ENCODE measurements at places on chromosomes 7 and 10.

DNA sequence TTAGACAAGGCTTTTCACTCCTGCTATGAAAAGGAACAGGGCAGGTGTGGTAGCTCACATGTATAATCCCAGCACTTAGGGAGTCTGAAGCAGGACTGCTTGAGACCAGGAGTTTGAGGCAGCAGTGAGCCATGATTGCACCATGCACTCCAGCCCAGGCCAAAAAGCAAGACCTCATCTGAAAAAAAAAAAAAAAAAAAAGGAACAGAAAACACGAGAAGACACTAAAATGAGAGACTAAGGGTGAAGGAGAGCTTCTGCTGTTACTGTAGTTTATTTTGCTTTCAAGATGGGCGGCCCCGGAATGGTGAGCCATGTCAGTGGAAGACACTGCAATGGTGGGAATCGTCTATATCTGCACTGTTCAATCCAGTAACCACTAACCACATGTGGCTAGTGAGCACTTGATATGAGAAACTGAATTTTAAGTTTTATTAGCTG, 9.9 kb downstream of the PIP4K2A start:
- no peak for DNase-seq

DNA sequence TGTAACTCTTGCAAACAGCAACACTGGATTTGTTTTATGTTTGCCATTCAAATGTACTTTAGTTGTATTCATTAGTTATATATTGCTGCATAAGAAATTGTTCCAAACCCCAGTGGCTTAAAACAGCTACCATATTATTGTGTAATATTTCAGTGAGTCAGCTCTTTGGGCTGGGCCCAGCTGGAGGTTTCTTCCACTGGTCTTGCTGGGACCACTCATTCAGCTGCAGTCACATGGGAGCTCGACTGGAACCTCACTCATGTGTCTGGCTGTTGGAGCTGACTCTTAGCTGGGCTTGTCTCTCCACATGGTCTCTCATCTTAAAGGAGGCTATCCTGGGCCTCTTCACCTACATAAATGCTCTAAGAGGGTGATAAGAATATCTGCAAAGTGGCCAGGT, 23.2 kb upstream of the PIP4K2A start:
- DNase-seq, result no peak

- DNase-seq, result no peak
Measured at GRCh38 chr7:45174328-45174610, 16.7 kb downstream of the RAMP3 start.

- DNase-seq, result no peak
Measured at GRCh38 chr10:58698777-58699356, 186.2 kb downstream of the BICC1 start.

DNA sequence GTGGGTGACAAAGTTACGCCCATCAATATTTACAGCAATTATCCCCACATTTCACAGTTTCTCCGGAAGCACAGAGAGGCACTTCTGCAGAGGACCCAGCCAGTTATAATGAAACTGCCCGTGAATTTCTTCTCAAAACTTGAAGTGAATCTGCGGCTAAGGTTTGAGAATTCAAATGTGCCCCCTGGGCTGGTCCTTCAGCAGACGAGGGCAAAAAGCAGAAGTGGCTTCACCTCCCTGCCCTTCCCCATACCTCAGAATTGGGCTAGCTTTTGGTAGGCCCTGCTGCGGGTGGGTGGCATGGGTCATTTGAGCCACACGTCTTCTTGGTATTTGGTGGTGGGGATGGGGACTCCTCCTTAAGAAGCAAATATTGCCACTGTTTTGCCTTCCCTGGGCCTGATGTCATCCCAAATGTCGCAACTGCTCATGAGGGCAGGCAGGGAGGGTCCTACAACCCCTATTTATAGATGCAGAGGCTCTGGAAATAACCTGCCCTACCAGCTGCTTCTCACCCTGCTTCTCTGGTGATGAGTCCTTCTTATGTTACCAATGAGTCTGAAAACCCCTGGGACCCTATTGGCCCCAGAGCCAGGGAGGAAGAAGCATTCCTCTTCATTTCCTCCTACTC, 16.6 kb upstream of the WDFY4 start:
- no peak for DNase-seq

DNA sequence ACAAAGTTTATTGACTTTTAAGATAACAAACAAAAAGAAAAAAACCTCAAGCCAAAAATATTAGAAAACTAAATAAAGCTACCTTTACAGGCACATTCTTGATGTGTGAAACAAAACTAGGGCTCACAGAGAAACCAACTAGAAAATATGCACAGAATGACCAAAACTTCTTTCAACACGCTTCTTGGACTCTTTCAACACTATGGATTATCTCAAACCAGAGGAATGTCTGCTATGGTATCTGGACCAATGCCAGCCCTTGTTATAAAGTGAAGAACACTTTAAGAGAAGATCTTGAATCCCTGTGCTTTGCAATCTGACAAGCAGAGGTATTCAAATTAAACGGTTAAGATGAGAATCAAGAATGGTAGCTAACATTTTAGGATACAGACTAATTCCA, 76.6 kb downstream of the DNAJC1 start:
- peak; percentile 58 for DNase-seq

DNA sequence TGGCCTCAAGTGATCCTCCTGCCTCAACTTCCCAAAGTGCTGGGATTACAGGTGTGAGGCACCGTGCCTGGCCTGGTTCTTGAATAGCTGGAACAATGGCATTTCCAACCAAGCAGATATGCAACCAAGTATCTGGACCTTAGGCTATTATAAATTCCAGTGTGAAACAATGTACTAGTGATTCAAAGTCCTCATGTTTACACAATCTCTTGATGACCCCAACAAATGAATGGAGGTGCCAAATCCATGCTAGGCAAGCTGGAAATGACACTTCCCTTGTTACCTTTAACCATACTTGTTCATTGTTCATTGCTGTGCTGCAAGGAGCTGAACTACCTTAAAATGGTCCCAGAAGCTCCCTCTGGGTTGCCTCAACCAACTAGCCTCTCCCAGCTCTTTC, 282.2 kb upstream of the KLF14 start:
- no peak for DNase-seq

- peak; percentile 34 for DNase-seq
Measured at GRCh38 chr7:134593530-134594392, 44.9 kb downstream of the AKR1B15 start.

- DNase-seq, result peak; percentile 78
Measured at GRCh38 chr10:113045147-113046055, 95.4 kb downstream of the TCF7L2 start.

DNA sequence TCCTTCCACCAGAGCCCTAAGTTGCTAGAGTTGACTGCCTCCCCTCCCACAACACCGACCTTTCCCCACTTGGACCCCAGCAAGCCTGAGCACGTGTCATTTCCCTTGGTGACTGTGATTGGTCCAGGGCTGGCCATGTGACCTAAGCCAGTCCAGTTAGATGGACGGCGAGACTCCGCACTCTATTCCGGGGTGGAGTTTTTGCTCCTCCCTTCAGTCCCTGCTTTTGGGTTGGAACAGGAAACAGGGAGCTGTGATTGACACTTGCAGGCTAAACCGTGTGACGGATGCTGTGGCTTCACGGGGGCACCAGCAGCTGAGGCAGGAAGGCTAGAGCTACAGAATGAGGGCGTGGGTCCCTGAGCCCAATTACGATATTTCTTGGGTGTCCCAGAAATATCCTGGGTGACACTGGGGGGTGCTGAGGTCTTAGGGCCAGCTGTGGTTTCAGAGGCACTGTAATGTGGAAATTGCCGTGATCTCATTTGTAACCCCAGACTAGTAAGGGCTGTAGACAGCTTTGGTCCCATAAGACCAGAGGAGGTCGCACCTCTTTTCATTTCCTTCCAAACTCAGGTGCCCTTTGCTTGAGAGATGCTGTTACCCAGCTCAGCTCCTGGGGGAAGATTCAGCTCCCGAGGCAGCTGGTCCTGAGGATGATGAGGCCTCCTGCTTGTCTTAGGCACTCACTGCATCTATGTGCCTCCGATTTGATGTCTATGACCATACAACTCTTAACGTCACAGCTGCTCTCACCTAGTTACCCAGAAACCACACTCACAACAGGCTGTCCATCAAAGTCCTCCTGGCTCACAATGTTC, 102.7 kb upstream of the NPTX2 start:
- no peak for DNase-seq

DNA sequence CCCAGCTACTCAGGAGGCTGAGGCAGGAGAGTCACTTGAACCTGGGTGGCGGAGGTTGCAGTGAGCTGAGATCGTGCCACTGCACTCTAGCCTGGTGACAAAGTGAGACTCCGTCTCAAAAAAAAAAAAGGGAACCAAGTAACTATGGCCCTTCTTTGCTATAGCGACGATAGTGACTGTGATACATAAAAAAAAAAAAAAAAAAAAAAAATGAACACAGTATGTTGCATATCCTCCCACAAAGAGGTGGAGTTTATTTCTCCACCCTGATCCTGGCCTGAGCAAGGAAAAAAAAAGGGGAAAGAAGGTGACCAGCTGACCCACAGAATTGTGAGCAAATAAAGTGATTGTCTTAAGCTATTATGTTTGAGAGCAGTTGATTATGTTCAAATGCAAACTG, 42.3 kb upstream of the STEAP1B start:
- DNase-seq, result no peak

DNA sequence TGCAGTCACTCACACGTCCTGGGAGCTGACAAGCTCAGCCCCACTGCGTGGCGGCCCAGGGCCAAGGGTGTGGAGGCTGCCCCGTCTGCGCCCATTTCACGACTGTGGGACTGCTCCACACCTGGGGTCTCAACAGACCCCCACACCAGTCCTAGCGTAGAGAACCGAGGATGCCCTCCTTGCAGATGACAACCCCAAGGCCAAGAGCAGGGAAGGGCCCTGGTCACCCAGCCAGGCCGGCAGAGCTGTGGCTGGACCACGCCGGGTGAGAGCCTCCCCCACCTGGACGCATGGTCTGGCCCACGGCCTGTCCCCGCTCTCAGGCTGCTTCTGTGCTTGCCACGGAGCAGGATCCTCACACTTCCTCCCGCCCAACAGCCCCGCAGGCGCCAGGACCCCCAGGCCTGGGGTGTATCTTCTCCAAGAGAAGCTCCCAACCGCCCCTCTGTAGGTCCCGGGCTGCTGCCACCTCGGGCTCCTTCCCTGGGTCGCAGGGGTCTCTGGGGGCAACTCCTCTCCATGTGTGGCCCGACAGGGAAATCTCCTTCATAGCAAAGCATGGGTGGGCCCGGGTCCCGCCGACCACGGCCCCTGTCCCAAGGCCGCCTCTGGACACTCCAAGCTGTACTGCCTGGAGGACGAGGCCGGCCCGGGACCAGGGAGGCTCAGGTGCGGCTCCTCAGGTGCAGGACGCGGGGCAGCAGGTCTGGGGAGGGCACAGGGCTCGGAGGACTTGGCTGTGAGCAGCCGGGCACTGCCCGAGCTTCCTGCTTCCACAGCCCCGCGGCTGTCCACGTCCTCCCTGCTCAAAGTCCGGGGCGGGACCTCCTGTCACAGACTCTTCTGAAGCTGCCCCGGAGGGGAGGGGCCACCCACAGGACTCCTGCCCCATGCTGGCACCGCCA, 88.8 kb downstream of the FOXL3 start:
- DNase-seq, result no peak

GRCh38 chr7:142353147-142354060, 95.5 kb upstream of the PRSS58 start:
- DNase-seq, result no peak

- DNase-seq, result no peak
Measured at GRCh38 chr10:92970301-92971070, 90.1 kb upstream of the CYP26C1 start.

- no peak for DNase-seq
Measured at GRCh38 chr10:30500534-30500933, 66.5 kb downstream of the MAP3K8 start.

- DNase-seq, result no peak
Measured at GRCh38 chr7:155285833-155286232, 11.8 kb upstream of the INSIG1 start.

DNA sequence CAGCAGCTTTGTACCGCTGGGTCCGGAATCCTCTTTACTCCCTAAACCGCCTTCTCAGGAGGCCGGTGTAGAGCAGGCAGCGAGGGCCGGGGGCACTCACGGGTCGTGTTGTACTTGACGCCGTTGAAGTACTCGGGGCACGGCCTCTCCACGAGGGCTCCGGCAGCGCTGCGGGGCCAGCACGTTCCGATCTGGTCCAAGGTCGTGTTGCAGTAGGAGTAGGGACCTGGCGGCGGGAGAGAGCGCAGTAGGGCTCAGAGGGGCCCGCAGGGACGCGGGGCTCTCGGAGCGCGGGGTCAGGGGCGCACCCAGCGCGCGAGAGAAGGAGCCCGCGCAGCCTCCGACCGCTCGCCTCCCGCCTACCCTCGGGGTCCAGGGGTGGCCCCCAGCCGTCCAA, 443 bp downstream of the CRHR2 start:
- DNase-seq, result no peak

GRCh38 chr10:16923309-16923708, 106.1 kb upstream of the RSU1 start:
- no peak for DNase-seq

- no peak for DNase-seq
Measured at GRCh38 chr7:44898039-44898438, 12.7 kb upstream of the PURB start.

GRCh38 chr10:82245157-82245556, 370.2 kb downstream of the NRG3 start:
- DNase-seq, result no peak

DNA sequence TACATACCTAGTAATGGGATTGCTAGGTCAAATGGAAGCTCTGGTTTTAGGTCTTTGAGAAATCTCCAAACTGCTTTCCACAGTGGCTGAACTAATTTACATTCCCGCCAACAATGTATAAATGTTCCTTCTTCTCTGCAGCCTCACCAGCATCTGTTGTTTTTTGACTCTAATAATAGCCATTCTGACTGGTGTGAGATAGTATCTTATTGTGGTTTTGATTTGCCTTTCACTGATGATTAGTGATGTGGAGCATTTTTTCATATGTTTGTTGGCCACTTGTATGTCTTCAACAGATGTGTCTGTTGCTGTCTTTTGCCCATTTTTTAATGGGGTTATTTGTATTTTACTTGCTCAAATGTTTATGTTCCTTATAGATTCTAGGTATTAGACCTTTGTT, 675.5 kb downstream of the SUGCT start:
- DNase-seq, result no peak

Measured in amniotic stem cell (primary cell).